ENCODE measurements at places on chromosomes 2 and 18.
A peak's percentile ranks its signal among the peaks of the same experiment; 100 is the strongest.

DNA sequence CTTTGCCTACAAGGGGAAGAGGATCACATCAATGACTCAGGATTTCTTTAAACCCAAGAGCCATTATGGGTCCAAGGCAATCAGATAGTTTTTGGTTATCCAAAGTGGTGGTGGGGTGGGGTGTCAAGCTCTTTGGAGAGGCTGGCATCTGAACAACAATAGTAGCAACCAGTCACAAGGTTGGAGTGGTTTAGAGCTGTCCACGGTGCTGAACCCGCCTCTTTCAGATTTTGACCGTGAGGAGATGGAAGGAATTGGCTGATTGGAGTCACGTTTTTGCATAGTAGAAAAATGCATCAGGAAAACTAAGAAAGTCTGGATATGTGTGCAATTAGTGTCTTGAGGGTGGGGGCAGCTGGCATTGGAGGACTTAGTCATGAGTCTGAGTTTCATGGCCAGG lies 159.9 kb downstream of the LOXHD1 start:
- peak; percentile 51 for DNase-seq

DNA sequence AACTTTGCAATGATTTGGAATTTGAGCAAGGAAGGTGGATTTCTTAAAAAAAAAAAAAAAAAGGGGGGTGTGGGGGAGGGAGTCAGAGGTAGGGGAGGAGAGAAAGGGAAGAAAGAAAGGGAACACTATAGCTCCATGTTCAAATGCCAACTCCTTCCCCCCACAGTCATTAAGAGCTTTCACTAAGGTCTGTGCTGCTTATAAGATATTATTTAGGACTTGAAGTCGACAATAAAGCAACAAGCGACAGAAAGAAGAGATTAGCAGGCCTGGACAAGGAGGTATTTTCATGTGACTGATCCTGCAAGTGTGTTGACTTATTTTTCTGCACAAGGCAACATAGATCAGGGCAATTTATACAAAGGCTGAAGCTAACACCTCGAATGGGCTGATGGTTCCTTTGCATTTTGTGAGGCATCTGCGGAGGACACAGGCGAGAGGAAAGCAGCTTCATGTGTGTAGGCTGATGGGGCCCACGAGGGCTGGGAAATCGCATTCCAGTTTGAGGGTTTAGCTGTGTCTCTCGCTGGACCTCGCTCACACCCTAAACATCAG lies 382.0 kb downstream of the SOX11 start:
- DNase-seq, result no peak

GRCh38 chr2:25018681-25019080 lies 23.2 kb upstream of the EFR3B start:
- DNase-seq, result no peak

GRCh38 chr2:101638181-101638711 lies 59.3 kb upstream of the MAP4K4 start:
- DNase-seq, result no peak

GRCh38 chr18:67081482-67082211 lies 434.9 kb downstream of the DSEL start:
- peak; percentile 30 for DNase-seq

GRCh38 chr18:55584201-55584600 lies 3.8 kb downstream of the TCF4 start:
- no peak for DNase-seq

GRCh38 chr2:232485348-232485756 lies 2.3 kb downstream of the ECEL1 start:
- DNase-seq, result no peak

GRCh38 chr18:48600456-48601090 lies 61.7 kb downstream of the CTIF start:
- DNase-seq, result no peak

- peak; percentile 90 for DNase-seq
Measured at GRCh38 chr2:127422559-127423477, 4.6 kb downstream of the PROC start.

DNA sequence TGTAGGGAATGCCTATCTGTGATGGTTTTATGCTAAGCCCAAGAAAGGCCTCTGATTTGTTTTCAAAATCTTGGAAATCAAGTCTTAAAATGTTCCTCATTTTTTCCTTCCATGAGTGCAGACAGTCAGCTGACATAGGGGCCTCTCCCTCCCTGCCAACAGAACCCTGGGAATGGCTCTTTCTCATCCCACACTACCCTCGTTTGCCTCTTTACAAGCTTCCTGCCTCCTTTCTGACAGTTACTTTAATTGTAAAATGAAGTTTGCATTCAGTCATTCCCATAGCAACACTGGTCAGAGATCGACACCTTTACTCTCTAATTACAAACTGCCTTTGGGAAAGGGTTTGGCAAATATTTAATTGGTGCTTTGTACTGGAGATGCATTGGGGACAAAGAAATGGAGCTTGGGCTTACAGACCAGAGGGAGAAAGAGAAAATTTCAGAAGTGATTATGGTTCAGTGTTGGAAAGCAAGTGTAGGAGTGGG lies 25.4 kb downstream of the KIF5C start:
- DNase-seq, result peak; percentile 7

DNA sequence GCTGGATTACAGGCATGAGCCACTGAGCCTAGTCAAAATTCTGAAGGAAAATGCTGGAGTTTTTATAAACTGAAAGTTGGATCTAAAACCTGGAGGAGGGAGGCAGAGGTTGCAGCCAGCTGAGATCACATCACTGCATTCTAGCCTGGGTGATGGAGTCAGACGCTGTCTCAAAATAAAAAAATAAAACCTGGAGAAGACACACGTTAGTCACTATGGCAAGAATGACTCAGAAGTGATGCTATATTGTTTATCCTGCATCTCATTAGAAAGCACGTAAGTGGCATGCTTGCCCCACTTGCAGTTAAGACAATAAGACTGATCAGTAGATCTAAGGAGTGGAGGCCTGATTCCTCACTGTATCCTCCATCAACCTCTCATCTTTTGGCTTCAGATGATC lies 106.6 kb upstream of the STON1 start:
- DNase-seq, result peak; percentile 25
